ENCODE measurements at places on chromosomes 2 and 18.

- no peak for DNase-seq
Measured at GRCh38 chr2:181770150-181770549, 89.8 kb upstream of the NEUROD1 start.

GRCh38 chr2:83186105-83186760 lies 1272.8 kb downstream of the SUCLG1 start:
- DNase-seq: no peak

- DNase-seq: no peak
Measured at GRCh38 chr2:194103941-194104659, 1552.9 kb upstream of the SLC39A10 start.

- no peak for DNase-seq
Measured at GRCh38 chr2:162344617-162344950, 652 bp downstream of the GCA start.

DNA sequence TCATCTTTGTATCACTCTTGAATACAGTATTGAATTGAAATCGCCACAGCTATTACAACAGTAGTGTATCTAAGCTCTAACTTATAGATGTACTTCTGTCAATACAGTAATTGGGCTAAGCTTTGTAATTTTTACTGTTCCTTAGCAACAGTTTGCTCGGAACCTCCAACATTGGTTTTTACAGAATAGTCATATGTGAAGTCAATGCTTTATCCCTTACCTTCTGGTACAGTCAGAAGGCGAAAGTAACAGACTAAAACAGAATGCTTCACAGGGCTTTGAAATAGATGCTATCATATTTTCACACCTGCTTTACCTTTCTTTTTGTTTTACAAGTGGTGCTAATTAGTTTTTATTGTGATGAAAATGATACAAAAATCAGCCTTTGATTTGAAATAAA lies 46.9 kb upstream of the CYP20A1 start:
- DNase-seq: no peak

GRCh38 chr2:20868377-20868776 lies 45.5 kb upstream of the LDAH start:
- no peak for DNase-seq

- no peak for DNase-seq
Measured at GRCh38 chr2:145119225-145119624, 599.3 kb upstream of the ZEB2 start.

DNA sequence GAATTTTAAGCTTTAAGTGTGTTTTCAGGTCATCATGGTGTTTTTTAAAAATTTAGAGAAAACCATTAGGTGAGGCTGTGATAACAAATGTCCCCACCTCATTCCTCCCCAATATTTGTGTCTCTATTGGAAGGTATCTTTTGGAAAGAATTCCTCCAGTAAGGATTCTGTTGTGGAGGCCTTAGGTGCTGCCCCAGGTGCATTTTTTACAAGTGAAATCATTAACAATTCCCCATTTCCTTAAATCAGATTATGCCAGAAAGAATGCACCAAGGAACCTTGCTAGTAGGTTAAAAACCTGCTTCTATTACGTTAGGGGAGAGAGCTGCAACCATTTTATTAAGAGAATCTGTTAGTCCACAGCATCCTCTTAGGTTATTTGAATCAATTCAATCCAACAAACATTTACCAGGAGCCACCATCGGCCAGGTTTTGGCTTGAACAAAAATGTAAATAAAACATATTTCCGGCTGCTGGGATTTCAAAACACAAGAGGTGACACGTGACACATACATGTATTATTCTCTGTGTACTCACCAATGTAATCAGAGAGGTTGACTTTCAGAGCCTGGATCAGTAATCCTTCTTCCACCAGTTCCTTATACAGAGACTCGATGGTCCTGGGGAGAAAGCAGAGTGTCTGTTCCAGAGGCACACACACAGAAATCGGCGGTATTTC lies 112.5 kb upstream of the ASB18 start:
- no peak for DNase-seq

GRCh38 chr2:203550266-203550665 lies 15.2 kb upstream of the RAPH1 start:
- DNase-seq: no peak

- no peak for DNase-seq
Measured at GRCh38 chr18:54147439-54147838, 77.0 kb downstream of the MBD2 start.

- no peak for DNase-seq
Measured at GRCh38 chr18:77003316-77003715, 129.3 kb downstream of the MBP start.

GRCh38 chr18:36128907-36129299 lies 237 bp downstream of the SLC39A6 start:
- no peak for DNase-seq

GRCh38 chr2:101697124-101698013 lies at the start of gene MAP4K4:
TSS of gene MAP4K4 (plus strand) at chr2:101697707. CDS start at chr2:101698081, 374 bp downstream.
- DNase-seq: peak; percentile 55

DNA sequence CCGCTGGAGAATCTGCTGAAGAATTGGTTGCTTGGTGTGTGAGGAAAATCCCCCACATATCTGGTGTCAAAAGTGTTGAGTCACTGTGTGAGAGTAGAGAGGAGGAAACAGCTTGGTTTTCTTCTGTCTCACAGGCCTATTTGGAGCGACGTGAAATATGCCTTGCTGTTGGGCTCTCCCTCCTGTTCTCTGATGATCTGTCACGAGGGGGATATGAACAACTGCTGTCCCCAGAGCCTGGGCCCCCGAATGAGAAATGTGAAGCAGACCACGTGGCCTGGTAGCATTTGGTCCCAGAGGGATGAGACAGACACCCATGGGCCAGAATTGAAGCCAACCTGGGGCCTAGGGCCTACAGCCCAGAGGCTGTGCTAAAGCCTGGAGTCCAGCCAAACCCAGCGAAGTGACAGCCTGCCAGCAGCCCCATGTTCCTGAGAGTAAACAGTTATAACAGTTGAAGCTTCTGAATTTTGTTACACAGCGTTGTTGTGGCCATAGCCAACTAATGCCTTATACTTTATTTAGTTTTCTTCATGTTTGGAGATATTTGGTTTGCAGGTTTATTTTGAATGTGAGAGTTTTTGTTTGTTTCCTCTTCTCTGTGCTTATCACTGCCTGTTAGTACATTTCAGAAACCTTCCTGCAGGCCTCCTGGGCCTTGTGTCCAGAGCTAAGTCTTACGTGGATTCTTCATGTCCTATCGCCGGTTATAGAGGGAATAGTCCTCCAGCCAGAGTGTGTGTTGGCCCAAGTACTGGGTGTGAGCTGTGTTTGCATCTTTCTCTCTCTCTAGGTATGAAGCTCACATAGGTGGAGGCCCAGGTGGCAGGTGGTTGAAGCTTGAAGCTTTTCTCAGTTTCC lies 18.7 kb upstream of the COLEC12 start:
- DNase-seq: no peak

- DNase-seq: no peak
Measured at GRCh38 chr2:395886-396285, 108.0 kb upstream of the ALKAL2 start.

- DNase-seq: no peak
Measured at GRCh38 chr2:203018181-203018580, 3.5 kb downstream of the NBEAL1 start.

GRCh38 chr18:21163647-21164547 lies 52.3 kb upstream of the ROCK1 start:
- no peak for DNase-seq

GRCh38 chr2:48213646-48214045 lies 307.3 kb upstream of the FBXO11 start:
- DNase-seq: no peak

DNA sequence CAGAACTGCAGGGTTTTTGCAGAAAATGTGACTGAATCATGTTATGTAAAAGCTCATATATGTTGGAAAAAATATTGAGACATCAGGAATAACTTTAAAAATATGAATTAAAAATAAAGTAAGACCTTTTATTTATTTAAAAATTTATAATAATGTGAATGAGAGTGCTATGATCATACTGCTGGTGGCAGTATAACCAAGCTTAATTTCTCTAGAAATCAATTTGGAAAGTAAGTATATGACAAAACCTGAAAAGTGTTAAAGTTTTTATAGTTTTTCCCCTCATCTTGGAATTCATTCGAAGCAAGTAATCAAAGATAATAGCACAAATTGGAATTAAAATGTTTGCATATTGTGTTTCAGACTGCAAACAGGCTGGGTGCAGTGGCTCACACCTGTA lies 7.5 kb downstream of the SLC39A10 start:
- DNase-seq: no peak

DNA sequence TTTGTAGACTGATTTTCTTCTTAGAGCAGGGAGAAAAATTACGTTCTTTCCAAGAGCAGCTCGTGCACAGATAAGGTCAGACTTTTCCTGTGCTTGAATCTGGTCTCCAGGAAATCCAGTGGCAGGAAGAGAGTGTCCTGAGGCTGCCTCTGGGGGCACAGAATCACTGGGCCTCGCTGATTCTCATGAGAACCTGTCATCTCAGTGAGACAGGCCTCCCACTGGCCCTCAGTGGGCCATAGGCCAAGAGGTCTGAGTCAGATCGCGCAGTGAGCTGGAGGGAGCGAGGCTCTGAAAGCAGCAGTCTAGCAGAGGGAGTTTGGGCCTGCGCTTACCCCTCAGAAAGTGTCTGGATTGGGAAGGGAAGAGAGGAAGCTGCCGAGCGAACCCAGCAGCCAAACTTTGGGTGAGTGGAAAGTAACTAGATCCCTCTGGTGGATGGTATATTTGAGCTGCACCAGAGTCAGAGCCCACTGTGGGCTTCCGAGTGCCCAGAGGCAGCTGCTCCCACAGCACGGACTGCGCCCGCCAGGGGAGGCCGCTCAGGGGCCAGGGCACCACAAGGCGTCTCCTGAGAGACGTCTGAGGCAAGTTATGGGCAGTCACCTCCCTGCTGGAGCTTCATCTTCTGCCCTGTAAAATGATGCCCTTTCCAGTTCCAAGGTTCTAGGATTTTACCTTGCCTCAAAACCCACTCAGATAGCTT lies 8.2 kb downstream of the GDF7 start:
- DNase-seq: no peak

GRCh38 chr18:12744103-12744502 lies 41.3 kb downstream of the PSMG2 start:
- DNase-seq: no peak

GRCh38 chr2:231519975-231520555 lies 10.2 kb downstream of the NMUR1 start:
- DNase-seq: no peak

DNA sequence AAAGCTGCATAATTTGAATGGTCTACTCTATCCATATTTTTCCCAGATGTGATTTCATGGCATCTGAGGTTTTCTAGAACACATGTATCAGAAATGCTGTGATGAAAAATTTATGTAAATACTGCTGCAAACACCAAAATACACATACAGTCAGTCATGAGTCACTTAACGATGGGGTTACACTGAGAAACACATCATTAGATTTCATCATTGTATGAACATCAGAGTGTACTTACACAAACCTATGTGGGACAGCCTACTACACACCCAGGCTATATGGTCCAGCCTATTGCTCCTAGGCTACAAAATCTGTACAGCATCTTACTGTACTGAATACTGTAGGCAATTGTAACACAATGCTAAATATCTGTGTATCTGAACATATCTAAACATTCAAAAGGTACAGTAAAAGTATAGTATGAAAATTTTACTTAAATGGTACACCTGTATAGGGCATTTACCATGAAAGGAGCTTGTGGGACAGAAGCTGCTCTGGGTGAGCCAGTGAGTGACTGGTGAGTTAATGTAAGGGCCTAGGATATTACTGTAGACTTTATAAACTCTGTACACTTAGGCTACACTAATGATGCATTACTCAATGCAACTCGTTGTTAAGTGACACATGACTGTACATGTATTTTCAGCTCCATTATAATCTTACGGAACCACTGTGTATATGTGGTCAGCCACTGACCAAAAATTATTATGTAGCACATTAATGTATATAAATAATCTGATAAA lies 33.5 kb downstream of the PNO1 start:
- DNase-seq: no peak

GRCh38 chr18:56973487-56973886 lies 173.4 kb upstream of the BOD1L2 start:
- DNase-seq: no peak

DNA sequence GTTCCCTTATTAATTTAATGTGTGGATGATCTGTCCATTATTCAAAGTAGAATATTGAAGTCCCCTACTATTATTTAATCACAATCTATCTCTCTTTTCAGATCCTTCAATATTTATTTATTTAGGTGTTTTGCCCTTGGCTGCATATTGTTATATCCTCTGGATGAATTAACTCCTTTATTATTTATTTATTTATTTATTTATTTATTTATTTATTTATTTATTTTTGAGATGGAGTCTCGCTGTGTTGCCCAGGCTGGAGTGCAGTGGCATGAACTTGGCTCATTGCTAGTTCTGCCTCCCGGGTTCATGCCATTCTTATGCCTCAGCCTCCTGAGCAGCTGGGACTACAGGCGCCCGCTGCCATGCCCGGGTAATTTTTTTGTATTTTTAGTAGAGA lies 776.6 kb upstream of the NXPH2 start:
- no peak for DNase-seq

DNA sequence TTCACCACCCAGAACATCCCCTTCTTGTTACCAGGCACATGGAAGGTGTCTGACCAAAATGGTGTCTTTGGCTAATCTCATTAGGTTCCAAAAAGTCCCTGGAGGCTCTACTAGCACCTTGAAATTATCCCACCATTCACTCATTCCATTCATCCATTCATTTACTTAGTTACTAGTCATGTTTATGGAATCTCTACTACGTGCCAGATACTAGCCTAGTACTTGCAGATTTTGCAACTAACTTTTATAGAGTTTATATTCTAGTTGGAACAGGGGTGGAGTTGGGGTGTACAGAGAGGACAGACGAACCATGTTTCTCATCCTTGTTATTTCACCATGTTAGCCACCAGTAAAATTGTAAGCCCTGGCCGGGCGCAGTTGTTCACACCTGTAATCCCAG lies 4.0 kb upstream of the NOP58 start:
- no peak for DNase-seq

GRCh38 chr2:212912445-212913103 lies 238.8 kb downstream of the IKZF2 start:
- no peak for DNase-seq

DNA sequence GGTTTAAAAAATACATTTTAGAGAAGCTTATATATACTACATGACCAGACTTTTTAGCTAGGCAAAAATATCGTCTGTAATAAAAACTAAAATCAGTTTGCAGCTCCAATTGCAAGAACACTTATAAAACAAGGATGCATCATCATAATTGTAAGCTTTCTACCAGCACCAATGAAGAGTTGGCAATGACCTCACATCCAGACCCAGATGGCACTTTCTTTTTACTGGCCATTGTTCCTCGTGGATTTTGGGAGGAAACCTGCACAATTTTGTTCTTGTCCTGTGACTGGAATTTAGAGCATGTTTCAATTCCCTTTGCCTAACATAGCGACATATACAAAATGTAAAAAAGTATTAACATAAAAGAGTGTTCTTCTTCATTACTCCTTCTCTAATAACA lies 174.3 kb downstream of the ZNF521 start:
- no peak for DNase-seq

GRCh38 chr2:20745924-20746555 lies 76.9 kb downstream of the LDAH start:
- no peak for DNase-seq

GRCh38 chr2:156590085-156590739 lies 154.0 kb downstream of the GPD2 start:
- no peak for DNase-seq
